ENCODE measurements at places on chromosomes 6 and 20.

- DNase-seq: no peak
These were observed 6.5 kb downstream of the IP6K3 start for GRCh38 chr6:33740204-33740608.

DNA sequence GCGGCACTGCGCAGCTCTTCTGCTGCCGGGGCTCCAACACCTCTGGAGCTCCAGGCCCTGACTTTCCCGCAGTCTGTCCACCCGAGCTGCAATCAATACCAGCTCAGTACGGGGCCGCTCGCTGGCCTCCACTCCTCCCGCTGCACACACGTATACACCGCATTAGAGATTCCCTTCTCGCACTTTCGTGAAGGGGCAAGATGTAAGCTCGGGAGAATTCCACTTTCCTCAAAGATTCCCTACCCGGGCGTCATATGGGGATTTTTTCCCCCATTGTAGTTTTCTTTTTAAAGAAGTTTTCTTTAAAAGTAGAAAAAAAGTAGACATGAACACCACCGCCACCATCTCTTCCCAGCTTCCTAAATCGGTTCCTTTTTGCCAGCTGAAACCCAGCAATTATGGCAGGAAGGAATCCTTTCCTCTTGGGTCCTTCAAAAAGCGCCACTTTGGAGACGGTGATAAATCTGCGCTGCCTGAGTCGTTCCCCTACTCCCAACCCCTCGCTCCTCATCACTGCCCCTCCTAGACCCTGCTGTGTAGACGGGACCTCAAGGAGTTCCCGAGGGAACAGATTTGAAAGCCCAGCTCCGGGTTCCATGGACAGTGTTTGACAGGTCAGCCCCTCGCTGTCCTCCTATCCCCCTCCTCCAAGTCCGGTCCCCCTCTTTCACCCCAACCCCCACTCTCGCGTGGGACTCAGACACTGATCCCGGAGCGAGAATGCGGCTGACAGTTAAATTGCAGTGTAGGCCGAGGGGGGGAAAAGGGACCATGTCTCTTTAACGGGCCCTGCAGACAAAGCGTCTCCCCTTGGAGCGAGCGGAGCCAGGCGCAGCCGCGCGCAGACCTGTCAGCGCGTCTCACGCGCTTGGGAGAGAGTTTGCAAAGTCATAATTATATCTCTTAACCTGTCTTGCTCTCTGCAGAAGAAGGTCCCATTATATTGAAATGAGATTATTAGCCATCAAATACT lies 39.5 kb downstream of the NCR2 start:
- no peak for DNase-seq

- DNase-seq: no peak
These were observed 74.4 kb downstream of the PKHD1 start for GRCh38 chr6:52013035-52013434.

GRCh38 chr20:11338496-11339306 lies 579.0 kb upstream of the BTBD3 start:
- DNase-seq: no peak

- no peak for DNase-seq
These were observed 84.8 kb downstream of the TTLL2 start for GRCh38 chr6:167409694-167410093.

- DNase-seq: peak; percentile 43
These were observed 909 bp downstream of the CPNE1 start for GRCh38 chr20:35663516-35664465.

DNA sequence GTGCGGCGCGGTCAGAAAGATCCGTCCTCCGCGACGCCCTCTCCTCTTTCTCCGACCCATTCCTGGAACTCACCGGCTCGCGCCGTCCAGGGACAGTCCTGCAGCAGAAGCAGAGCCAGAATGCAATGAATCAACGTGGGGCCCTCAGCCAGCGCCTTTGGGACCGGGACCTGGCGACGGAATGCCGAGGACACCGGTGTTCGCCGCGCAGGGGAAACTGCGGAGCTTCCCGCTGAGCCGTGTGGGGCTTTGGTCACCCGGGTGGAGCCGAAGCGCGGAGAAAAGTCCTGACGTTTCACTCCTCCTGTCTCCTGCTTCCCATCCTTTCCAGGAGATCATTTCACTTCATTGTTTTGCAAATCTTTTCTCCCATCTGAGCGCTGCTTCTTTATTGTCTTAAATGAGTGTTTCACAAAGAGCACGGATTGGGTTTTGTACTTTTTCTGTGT lies 26.5 kb downstream of the ULBP1 start:
- no peak for DNase-seq

GRCh38 chr6:128158496-128158895 lies 257.6 kb upstream of the THEMIS start:
- DNase-seq: no peak

DNA sequence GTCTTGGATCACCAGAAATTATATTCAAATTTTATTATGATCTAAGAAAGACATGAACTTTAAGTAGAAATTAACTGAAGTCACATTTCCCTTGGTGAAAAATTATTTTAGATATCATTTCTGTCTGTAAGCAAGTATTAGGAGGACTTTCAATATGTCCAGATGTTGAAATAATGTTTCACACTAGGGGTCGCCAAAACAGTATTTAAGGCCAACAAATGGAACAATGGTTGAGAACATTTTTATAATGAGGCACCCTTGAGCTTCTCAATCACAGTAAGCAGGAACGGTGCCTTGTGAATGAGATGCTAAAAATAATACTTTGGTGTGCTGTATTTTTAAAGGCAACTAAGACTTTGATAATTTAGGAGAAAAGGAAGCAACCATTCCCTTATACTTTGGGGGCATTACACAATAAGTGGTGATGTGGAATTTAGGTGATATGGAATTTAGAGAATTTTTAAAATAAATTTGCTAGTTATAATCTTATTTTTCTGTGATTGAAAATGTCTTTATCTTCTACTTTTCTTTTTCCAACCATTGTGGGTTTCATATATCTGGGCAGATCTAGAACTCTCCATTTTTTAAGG lies 9.6 kb upstream of the SF3B5 start:
- no peak for DNase-seq

DNA sequence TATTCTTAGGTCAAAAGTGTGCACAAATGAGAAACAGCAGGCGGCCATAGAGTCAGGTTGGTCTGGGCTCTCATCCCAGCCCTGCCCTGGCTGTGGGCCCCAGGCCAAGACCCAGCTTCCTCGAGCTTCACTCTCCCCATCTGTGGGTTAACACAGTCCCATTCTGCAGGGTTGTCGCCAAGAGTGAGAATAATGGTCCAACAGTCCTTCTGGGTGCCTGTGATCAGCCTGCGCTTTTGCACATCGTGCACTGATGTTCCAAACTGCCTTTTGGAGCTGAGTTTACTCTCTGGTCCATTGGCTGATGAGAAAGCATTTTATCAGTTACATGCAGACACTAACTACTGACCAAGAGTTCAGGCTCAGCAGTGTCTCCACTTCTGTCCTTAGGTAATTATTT lies 82.6 kb downstream of the INSM1 start:
- no peak for DNase-seq

- DNase-seq: no peak
These were observed 27.2 kb downstream of the CMTR1 start for GRCh38 chr6:37459981-37460800.

GRCh38 chr20:45444050-45444449 lies 25.5 kb upstream of the WFDC2 start:
- DNase-seq: no peak

DNA sequence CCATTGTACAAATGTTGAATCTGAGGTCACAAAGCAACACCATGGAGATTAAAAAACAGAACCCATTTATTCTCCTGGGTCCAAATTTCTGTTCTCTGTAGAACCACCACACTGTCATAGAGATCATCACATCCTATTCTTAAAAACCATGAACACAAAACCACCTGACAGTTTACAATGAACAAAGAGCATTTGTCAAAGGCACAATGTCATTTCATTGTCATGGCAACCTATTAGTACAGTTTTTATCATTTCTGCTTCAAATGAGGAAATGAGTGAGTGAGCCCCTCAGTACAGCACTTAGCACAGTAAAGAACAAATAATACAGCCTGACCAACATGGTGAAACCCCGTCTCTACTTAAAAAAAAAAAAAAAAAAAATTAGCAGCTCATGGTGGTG lies 23.1 kb upstream of the LAMP5 start:
- no peak for DNase-seq

DNA sequence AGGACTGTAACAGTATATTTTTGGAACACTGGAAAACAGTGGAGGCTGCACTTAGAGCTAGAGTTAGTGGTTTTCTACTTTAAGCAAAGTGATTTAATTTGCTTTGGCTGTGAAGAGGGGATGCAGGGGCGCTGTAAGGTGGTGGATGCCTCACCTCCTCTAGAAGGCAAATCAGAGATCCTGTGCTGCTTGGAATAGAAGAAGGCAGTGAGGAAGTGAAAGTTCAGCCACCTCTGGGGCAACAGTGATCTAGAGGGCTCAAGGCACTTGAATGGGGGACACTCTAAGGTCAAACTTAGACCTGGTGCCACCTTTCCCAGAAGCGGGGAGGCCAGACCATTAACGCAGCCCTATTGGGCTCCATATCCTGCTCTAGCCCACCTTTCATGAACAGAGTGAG lies 19.0 kb upstream of the SNRPB2 start:
- DNase-seq: no peak

- DNase-seq: no peak
These were observed 295.6 kb downstream of the ZFAND3 start for GRCh38 chr6:38114976-38115625.

DNA sequence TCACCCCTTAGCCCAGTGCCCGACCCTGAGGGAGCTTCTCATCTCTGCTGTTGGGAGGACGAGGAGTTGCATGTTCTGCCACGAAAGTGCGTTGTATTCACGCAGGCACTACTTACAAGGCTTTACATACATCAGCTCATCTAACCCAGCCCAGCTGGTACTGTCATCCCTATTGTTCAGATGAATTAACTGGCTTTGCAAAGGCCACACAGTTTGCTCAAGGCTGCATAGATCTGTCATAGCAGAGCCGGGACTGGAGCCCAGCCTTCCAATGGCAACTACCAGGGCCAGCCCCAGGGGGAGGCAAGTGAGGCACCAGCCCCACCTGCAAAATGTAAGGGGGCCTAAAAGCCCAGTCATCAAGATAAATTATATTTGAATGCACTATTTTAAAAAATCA lies 257.6 kb downstream of the NFATC2 start:
- no peak for DNase-seq

DNA sequence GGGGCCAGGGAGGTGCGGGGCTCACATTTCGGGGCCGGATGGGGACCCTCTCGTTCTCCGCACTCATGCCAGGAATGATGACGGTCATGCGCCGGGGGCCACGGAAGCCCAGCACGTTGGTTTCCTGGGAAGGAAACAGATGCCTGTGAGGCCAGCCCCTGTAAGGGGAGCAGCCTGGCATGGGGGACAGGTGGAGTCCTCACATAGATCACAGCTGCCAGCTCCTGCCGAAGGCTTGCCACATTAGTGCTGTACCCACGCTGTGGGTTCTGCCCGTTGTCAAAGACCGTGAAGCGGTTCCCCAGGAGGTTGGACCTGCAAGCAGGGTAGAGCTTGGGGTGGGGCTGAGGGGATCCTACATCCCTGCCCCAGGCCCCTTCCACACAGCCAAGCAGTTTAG lies 6.7 kb upstream of the TEAD3 start:
- DNase-seq: no peak

GRCh38 chr6:107495971-107496370 lies 6.1 kb downstream of the SOBP start:
- no peak for DNase-seq

DNA sequence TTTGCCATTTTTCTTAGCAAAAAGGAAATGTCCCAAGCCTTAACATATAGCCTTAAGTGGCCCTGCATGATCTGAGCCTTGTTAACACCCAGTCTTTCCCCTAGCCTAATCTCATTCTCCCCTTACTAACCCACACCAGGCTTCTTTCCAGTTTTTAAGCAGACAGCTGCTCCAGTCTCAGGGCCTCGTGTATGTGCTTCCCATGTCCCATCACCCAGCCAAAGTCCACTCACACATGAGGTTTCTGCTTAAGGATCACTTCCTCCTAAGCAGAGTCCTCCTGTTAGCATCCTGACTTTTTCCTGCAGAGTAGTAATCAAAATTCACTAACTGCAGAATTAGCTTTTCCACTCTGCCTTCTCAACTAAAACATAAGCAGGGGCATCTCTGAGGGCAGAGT lies 96.1 kb downstream of the SMLR1 start:
- DNase-seq: no peak

DNA sequence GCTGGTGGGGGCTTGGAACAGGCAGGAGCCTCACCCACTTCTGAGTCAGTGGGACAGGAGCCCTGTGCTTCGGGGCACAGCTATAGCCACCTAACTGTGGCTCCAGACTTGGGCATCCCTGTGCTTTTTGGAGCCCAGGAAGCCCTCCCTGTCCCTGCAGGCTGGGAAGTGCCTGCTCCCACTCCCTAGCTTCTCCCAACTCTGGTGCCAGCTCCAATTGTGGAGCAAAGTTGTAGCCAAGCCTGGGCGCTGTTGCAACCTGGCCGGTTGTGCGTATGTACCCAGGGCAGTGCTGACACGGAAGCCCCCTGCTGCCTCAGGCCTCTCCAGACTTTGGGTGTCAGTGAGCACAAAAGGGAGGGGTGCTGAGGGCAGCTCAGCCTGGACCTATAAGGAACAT lies 601.7 kb upstream of the GJE1 start:
- DNase-seq: no peak

GRCh38 chr6:124389127-124389526 lies 573.1 kb upstream of the RNF217 start:
- DNase-seq: no peak

DNA sequence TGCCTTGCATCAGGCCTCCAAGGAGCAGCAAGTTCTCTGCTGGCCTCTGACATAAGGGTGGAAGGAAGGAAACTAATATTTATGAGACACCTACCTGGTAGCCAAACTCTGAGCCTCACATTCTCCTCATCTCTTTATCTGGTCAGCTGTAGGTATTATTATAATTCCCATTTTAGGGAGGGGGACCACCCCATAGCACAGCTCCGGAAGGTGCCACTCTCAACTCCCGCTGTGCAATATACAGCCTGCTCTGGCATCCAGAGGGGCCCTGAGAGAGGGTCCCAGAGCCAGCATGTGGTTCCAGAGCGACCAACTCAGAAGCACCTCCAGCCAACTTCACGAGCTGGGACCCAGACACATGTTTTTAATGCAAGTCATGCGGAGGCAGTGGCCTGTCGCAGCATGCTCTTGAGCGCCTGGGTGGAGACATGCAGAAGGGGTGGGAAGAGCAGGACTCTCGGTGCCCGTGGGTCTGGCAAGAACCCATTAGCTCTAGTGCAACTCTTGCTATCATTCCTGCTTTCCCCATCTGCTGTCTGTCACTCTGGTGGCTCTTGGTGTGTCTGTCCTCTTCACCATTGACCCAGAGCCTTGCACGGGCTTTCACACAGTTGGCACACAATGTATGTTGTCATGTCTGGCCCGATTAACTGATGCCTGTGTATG lies 15.0 kb upstream of the MYMX start:
- DNase-seq: no peak

DNA sequence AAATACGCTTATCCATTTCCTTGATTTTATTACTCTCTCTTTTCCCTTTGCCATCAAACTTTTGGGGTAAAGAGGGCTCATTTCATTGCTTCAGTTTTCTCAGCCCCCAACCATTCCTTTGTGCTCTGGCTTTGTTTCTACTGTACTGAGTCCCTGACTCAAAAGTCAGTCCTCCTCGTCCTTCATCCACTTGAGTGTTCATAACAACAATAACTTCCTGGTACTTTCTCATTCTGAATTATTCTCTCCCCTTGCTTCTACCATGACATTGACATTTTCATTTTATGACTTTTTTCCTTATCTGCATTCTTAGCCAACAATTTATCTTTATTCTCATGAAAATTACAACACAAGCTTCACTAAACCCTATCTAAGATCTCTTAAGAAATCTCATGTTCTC lies 911 bp downstream of the ENPP3 start:
- DNase-seq: no peak

GRCh38 chr6:30939473-30939872 lies 1.3 kb upstream of the MUCL3 start:
- DNase-seq: no peak

GRCh38 chr6:151043944-151044343 lies 178.4 kb downstream of the MTHFD1L start:
- no peak for DNase-seq
